ENCODE measurements at places on chromosomes 4 and X. TPM values are rescaled to one million over a fixed set of nuclear protein-coding genes. Genes with fewer than 3 reads are reported as not detected.

The ADGRL3 gene
- total RNA-seq, result 2.5 TPM

The PCYT1B gene
- total RNA-seq, result under 0.01 TPM

The TMEM154 gene
- 0.18 TPM for total RNA-seq

The STARD8 gene
- 1.7 TPM for total RNA-seq

The HSFX2 gene
- not detected for total RNA-seq

The S100P gene
- total RNA-seq, result not detected

The ATP1B4 gene
- total RNA-seq, result not detected

DNA sequence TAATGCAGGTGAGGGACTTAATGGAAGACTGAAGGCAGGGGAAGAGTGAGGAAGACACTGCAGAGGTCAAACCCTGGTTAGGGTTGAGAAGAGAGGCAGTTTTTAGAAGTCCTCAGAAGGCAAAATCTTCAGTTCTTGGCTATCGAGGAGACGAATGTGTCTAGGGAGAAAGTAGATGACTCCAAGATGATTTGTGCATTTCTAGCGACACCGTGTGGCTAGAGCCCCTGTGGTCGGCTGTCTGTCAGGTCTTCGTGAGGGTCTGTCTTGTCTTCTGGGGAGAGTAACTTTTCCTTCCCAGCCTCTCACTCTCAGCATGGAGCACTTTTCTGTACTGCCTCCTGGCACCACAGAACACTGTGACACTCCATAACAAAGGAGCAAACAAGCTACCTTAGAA lies 458.1 kb downstream of the STIM2 start:
- no peaks in the 10 kb centered on the region for H3K4me1 ChIP-seq
- peak; percentile 17 for DNase-seq
- no peaks in the 10 kb centered on the region for H3K27me3 ChIP-seq
- no peak overlapping the region for H3K27ac ChIP-seq

DNA sequence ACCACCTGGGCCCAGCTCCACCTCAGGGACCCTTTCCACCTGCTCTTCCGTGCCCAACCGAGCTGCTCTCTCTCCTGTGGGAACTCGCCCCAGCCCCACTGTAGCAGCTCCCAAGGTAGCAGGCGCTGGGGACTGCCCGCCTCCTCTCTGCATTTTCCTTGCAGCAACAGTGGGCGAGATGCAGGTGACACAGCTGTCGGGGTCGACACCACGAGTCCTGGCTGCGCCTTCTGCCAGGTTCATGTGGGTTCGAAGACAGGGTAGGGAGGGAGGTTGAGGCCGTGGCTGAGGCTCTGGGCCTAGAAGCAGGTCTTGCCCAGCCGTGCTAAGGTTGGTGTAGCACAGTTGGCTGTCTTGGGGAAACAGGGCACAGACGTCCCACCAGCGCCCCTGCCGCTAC lies 245.2 kb upstream of the FSTL5 start:
- DNase-seq, result no peak
- H3K4me1 ChIP-seq, result no peaks in the 10 kb centered on the region
- H3K27me3 ChIP-seq, result no peaks in the 10 kb centered on the region
- no peak overlapping the region for H3K4me3 ChIP-seq

DNA sequence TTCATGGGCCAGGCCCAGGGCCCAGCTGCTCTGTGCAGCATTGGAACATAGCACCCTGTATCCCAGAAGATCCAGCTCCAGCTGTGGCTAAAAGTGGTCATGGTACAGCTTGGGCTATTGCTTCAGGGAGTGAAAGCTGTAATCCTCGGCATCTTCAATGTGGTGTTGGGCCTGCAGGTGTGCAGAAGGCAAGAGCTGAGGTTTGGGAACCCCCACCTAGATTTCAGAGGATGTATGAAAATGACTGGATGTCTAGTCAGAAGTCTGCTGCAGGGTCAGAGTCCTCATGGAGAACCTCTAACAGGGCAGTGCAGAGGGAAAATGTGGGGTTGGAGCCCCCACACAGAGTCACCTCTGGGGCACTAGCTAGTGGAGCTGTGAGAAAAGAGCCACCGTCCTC lies 341.7 kb downstream of the PPP3CA start:
- no peaks in the 10 kb centered on the region for H3K36me3 ChIP-seq
- H3K4me3 ChIP-seq, result no peak overlapping the region
- no peak for DNase-seq
- H3K27me3 ChIP-seq, result no peaks in the 10 kb centered on the region

GRCh38 chrX:41481264-41482109 lies 34.3 kb downstream of the NYX start:
- H3K4me1 ChIP-seq, result no peaks in the 10 kb centered on the region
- no peak for DNase-seq
- no peaks in the 10 kb centered on the region for H3K36me3 ChIP-seq
- no peak overlapping the region for H3K27ac ChIP-seq
- H3K27me3 ChIP-seq, result peaks cover 2% of the 10 kb centered on the region
- no peak overlapping the region for H3K4me3 ChIP-seq

- no peak within 1 kb of the TSS for H3K27ac ChIP-seq
- H3K36me3 ChIP-seq, result no peaks in the 10 kb centered on the region
- no peaks in the 10 kb centered on the region for H3K27me3 ChIP-seq
- no peak within 1 kb of the TSS for H3K4me3 ChIP-seq
- no peaks in the 10 kb centered on the region for H3K4me1 ChIP-seq
Measured at GRCh38 chrX:83860846-83861245, at the start of gene CYLC1. Gene CYLC1, plus strand, starts transcription at chrX:83861146. Its CDS starts 37 bp downstream, at chrX:83861183.

GRCh38 chrX:65723706-65724105 lies 56.3 kb downstream of the MSN start:
- H3K4me1 ChIP-seq, result peaks cover 2% of the 10 kb centered on the region
- H3K27ac ChIP-seq, result peak overlapping the region; percentile 25
- no peak overlapping the region for H3K4me3 ChIP-seq
- peaks cover 24% of the 10 kb centered on the region for H3K36me3 ChIP-seq
- H3K27me3 ChIP-seq, result no peaks in the 10 kb centered on the region
- peak; percentile 40 for DNase-seq

GRCh38 chr4:100149190-100149589 lies 41.1 kb downstream of the DDIT4L start:
- H3K4me3 ChIP-seq, result no peak overlapping the region
- DNase-seq, result no peak
- H3K27ac ChIP-seq, result no peak overlapping the region
- H3K27me3 ChIP-seq, result no peaks in the 10 kb centered on the region
- no peaks in the 10 kb centered on the region for H3K4me1 ChIP-seq

DNA sequence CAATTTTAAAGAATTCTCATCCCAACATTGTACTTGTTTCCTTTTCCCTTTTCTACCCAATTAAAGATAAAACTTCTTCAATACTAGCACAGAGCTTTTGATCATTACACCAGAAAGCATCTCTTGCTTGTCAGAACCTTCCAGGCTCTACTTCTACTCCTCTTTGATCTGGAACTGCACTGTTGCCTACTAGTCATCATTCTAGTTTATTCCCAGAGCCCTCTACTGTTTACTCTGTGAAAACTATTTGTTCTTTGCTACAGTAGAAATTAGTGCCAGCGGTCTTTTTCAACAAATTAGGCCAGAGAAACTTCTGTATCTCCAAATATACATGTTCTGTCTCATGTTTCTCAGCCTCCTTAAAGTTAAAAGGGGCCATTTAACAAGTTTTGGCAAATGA lies 46.8 kb upstream of the TMPRSS11F start:
- H3K36me3 ChIP-seq, result no peaks in the 10 kb centered on the region
- no peak overlapping the region for H3K4me3 ChIP-seq
- no peaks in the 10 kb centered on the region for H3K4me1 ChIP-seq

- H3K4me1 ChIP-seq, result no peaks in the 10 kb centered on the region
- H3K27ac ChIP-seq, result no peak overlapping the region
- H3K27me3 ChIP-seq, result peaks cover 69% of the 10 kb centered on the region
- DNase-seq, result no peak
- no peak overlapping the region for H3K4me3 ChIP-seq
- no peaks in the 10 kb centered on the region for H3K36me3 ChIP-seq
Measured at GRCh38 chr4:3747581-3747904, 18.6 kb upstream of the ADRA2C start.

- no peaks in the 10 kb centered on the region for H3K4me1 ChIP-seq
- no peak overlapping the region for H3K4me3 ChIP-seq
- no peak overlapping the region for H3K27ac ChIP-seq
- H3K27me3 ChIP-seq, result no peaks in the 10 kb centered on the region
- no peaks in the 10 kb centered on the region for H3K36me3 ChIP-seq
- DNase-seq, result no peak
Measured at GRCh38 chr4:112847781-112848180, 201.7 kb upstream of the ANK2 start.

- H3K36me3 ChIP-seq, result no peaks in the 10 kb centered on the region
- no peak for DNase-seq
- H3K4me1 ChIP-seq, result no peaks in the 10 kb centered on the region
Measured at GRCh38 chrX:77118686-77119085, 328.5 kb upstream of the FGF16 start.

DNA sequence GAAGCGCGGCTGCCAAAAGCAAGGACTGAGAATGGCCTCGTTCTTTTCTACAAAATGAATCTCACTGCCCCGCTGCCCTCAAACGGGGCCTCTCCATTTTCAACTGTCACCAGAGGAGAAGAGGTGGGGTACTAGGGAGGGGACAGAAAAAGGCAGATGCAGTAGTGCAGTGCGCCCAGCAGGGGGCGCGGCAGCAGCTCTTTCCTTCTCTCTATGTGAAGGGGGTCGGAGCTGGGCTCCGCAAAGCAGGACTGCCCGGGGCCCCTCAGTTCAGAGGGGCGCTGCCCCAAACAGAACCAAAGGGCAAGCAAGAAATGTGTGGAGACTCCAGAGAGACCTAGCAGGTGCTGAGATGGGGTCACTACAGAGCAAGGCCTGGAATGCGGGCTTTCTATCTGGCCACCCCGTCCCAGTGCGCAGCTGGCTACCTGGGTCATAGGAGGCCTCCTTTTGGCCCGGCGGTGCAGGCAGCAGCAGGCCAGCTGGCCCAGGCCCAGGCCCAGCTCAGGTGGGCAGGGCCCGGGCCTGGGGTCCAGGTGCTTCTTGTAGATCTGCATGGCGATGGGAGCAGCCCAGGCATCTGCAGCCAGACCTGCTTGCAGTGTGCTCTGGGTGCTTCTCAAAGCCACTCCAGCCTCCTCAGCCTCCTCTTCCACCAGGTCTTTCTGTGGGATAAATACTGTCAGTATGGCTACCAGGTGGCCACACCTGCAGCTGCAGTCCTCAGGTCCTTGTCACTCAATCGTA lies 5.9 kb downstream of the IRAK1 start:
- H3K27ac ChIP-seq, result no peak overlapping the region
- peaks cover 21% of the 10 kb centered on the region for H3K36me3 ChIP-seq
- H3K27me3 ChIP-seq, result no peaks in the 10 kb centered on the region

- no peak for DNase-seq
- H3K4me3 ChIP-seq, result no peak overlapping the region
- no peaks in the 10 kb centered on the region for H3K4me1 ChIP-seq
- H3K27ac ChIP-seq, result no peak overlapping the region
- peaks cover 4% of the 10 kb centered on the region for H3K27me3 ChIP-seq
Measured at GRCh38 chr4:88366460-88366859, 12.2 kb upstream of the HERC6 start.

DNA sequence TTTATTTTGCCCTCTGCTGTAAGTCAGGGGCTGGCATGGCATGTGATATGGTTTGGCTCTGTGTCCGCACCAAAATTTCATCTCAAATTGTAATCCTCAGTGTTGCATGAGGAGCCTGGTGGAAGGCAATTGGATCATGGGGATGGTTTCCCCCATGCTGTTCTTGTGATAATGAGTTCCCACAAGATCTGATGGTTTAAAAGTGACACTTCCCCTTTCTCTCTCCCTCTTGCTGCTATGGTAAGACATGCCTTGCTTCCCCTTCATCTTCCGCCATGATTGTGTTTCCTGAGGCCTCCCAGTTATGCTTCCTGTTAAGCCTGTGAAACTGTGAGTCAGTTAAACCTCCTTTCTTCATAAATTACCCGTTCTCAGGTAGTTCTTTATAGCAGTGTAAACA lies 72.0 kb upstream of the MSX1 start:
- no peaks in the 10 kb centered on the region for H3K27me3 ChIP-seq
- H3K4me1 ChIP-seq, result 0 out of 2 replicates have a peak, but pooled peaks cover under 1% of the 10 kb centered on the region
- H3K27ac ChIP-seq, result no peak overlapping the region
